ENCODE measurements at places on chromosomes 3 and 15.

DNA sequence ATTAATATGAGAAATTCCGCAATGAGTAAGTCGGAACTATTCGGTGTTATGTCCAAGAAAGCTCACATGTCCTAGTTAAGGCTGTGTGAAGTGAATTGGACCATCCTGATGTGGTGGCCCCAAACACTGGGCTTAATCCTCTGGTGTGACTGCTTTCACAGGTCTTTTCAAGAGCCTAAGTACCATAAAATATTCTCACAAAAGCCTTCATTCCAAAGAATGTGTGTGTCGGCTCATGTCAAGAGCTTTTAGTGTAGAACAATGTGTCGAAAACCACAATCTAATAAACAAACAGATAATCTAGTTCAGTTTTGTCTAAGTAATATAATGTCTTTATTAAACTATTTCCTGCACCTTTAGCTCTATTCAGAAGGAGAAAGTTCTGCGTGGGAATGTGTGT lies 311.4 kb downstream of the LPP start:
- DNase-seq, result no peak

DNA sequence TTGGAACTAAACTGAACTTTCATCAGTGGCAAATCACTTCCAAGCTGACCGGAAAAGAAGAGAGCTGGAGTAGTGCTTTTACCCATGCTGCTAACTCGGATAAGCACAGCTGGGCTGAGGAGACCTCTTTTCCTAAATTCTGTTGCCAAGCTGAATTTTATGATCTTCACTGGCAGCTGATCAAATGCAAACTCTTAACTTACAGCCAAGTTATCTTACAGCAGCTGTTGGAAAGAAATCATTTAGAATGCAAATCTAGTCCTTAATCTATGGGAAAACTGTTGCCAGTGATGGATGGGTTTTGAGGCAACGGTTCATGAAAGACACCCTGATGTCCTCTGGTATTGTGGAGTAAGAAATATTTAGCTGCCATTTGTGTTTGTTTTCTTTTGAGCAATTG lies 216.5 kb downstream of the ZNF385D start:
- peak; percentile 94 for DNase-seq

GRCh38 chr3:150635526-150635925 lies 32.4 kb downstream of the SELENOT start:
- DNase-seq, result no peak

DNA sequence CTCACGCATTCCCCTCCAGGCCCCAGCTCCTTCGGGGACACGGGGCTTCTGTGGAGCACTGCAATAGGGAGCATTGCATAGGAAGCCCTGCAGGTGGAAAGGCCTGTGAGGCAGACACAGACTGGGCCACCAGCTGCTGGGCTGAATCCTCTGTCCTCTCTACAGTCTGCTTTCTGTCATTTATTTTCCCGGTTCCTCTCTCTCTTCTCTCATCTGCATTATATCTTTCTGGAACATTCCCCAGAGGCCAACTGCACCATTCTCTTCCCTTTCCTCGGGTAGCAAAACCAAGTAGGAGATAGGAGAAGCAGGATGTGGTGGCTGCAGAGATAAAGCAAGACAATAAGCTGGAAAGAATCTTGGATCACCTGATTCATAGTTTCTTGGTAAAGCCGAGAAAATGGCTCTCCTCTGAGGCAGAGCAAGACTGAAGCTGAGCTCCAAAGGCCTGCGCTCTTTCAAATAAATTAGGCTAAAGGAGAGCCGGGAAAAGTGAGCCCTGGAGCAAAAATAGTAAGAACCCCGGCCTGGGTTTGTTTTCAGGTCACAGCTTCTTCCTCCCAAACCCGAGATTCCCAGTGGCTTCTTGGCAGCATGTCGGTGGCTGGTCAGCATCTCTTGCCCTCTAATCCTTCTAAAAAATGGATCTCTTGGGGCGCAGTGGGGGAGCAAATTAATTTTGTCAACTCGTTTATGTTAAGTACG lies 5.3 kb downstream of the TM4SF4 start:
- DNase-seq, result no peak

- no peak for DNase-seq
Measured at GRCh38 chr15:88833731-88834100, 30.5 kb downstream of the ACAN start.
